Adrenal gland (tissue), 19 donors: ENCODE measurements at places on chromosomes 11 and 22. TPM values are rescaled to one million over a fixed set of nuclear protein-coding genes. Genes with fewer than 3 reads are reported as not detected.
A peak's percentile ranks its signal among the peaks of the same experiment; 100 is the strongest.

DNA sequence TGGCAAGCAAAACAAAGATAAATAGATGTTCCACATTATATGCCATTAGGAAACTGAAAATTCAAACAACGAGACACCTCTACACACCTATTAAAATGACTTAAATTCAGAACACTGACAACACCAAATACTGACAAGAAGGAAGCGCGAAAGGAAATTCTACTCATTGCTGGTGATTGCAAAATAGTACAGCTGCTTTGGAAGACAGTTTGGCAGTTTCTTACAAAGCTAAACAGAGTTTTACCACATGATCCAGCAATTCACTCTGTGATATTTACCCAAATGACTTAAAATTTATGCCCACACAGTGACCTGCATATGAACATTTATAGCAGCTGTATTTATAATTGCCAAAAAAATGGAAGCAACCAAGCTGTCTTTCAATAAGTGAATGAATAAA is 232.6 kb downstream of the CASP12 start:
- no peak for DNase-seq

The MUC5AC gene
- total RNA-seq: not detected

DNA sequence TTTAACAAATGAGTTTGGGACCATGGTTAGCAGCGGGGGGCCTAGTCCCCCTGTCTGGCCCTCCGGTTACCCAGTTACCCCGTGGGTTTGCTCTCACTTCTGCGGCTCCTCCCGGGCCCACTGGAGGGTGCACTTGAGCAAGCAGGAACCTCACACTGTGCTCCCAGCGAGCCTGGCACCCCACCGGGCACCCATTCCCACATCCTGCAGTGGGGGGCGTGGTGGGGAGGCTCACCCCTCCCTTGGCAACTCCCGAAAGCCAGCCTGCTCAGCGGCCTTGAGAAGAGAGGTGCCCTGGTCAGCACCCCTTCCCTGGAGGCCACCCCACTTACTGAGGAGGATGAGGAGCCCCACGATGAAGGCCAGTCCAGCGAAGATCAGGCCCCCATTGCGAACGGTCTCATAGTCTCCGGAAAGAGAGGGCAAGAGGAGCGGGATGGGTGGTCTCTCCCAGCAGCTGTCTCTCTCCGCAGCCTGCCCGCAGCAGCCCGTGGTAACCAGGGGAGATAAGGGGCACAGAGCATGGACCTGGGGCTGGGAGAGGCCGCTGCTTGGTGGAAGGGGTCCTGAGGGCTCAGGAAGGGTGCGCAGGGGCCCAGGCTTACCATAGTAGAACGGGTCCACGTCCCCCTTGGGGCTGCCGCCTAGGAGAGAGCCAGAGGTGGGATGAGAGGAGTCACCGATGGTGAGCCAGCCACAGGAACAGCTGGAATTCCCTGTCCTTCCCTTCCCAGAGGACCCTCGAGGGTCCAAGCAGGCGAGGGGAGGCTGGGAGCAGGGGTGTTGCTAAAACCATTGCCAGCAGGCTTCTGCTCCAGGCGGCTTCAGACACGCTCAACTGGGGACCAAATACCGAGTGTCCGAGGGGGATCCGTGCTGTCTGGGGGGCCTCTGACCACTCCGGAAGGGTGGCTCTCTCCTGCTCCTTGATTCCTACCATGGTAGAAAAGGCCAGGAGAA is 2.2 kb downstream of the FXYD2 start:
- peak; percentile 14 for DNase-seq

DNA sequence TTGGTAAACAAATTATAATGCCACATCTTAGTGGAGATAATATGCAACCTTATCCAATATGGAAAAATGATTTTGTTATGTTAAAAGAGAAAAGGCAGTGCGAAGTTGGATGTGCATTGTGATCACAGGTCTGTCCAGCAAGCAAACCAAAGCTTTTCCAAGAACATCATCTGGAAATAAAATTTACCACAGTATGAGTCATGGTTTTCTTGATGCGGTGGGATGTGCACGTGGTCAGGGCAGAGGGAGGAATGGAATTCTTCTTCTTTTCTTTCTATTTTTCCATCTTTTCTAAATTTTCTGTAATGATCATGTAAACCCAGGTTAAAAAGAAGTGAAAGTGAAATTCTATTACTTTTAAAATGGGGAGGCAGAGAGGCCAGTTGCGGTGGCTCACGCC is 169.8 kb downstream of the C11orf91 start:
- no peak for DNase-seq

DNA sequence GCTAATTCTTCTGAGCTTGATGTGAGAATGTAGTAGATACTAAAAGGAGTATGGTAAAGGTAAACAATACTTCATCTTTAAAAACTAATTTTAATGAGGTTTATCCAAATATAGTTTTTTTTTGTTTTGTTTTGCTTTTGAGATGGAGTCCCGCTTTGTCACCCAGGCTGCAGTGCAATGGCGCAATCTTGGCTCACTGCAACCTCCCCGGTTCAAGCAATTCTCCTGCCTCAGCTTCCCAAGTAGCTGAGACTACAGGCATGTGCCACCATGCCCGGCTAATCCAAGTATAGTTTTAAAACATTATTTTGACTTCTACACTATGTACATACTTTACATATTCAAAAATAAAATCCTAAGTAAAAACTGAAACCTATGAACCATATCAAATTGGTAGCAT is 4.1 kb downstream of the ZBTB44 start:
- DNase-seq: no peak

The DNAJB7 gene
- total RNA-seq: not detected

The PPP6R3 gene
- total RNA-seq: 83.6 TPM

The SCGB1D2 gene
- total RNA-seq: 4.9 TPM

- no peak for DNase-seq
These were observed at the start of gene KRTAP5-10 for GRCh38 chr11:71565263-71565662. Gene KRTAP5-10, plus strand, starts transcription at chr11:71565563. Its CDS starts 25 bp downstream, at chr11:71565588.

DNA sequence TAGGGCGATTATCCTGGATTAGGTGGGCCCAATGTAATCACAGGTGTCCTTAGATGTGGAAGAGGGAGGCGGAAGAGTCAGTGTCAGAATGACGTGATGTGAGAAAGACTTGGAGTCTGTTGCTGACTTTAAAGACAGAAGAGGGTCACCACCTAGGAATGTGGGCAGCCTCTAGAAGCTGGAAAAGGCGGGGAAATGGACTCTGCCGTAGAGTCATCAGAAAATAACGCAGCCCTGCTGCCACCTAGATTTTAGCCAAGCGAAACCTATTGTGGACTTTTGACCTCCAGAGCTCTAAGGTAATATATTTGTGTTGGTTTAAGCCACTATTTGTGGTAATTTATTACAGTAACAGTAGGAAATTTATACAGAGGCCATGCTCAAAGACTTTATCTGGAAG is 4.8 kb downstream of the DDX10 start:
- no peak for DNase-seq

DNA sequence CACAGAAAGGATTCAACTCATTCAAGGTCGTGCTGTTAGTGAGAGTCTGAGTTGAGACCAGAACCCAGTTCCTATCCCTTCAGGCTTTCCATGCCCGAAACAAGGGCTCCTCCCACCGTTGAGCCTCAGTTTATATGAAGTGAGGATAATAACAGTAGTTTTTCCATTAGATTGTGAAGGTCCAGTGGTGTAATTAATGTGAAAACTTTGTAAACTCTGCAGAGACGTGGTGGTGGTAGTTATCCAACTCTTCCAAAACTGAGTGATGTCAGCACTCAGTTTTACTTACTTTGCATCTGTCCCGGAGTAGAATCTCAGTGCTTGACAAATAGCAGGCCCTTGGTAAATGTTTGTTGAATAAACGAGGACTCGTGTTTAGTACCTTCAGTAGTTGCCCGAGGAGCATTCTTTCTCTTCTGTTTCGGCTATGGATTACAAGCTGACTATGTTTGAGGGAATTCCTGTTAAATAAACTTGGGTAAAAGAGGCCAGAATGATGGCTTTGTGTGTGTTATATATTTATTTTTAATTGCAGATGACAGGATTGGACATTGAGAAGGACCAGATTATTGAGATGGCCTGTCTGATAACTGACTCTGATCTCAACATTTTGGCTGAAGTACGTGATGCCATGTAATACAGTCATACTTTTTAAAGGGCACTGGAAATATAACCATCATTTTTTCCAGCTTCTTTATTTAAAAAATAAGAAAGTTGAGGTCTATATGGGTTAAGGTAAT is 1.0 kb downstream of the REXO2 start:
- DNase-seq: no peak

The RBMXL2 gene
- not detected for total RNA-seq

The TM7SF2 gene
- 793 TPM for total RNA-seq

The MS4A4A gene
- total RNA-seq: 34.8 TPM

The FOLH1 gene
- total RNA-seq: not detected

DNA sequence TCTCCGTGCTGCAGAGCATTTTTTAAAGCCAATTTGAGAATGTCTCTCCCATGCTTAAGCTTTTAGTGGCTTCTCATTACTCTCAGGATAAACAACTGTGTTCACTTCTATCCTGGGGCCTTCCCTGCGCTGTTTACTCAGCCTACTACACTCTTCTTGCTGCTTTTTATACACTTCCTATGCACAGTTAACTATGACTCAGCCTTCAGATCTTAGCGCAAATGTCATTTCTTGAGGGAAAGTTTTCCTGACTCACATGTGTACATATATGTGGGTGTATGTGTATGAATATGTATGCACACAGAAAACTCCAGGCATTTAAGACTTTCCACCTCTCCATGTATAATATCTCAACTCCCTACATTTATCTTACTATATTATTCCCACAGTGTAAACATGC is 9.8 kb downstream of the THAP12 start:
- DNase-seq: no peak

The MOGAT2 gene
- not detected for total RNA-seq

DNA sequence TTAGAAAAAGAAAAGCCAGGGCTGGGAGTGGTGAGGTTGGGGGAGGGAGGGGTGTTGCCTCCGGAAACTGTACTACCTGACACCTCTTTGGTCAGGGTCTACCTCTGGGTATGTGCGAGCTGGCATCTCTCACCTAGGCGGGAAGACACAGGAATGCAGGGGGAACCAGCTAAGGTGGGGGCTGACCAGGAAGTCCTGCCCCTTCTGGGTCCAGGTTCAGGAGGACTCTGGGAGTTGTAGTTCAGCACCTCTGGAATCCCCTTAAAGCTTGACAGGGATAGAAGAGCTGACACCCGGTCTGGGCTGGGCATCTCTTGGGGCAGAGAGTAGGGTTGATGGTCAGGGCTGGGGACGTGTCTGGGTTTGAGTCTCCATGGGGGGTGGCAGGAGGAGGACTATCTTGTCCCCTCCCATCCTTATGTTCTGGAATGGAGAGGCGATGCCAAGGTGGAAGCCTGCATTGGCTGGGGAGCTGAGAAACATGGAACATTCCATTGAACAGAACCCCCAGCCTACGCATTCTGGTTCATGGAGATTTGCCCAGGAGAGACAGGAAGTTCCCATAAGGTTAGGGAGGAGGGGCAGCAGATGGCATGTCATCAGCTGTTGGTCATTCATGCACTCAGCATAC is 2.1 kb upstream of the KIAA1671 start:
- no peak for DNase-seq

DNA sequence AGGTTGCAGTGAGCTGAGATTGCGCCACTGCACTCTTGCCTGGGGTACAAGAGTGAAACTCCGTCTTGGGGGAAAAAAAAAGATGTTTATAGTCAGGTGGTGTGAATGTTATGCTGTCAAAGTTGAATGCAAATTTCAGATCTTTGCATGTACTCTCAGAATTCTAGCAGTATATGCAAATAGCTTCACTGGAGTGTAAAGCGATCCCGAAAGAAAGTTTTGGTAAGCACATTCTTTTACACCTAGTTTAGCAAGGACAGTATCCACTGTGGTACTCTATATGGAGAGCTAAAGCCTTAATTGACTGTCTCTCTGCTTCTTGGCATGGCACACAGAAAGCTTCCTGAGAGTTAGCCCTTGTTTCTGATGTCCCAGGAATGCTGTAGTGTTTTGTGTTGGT is 4.0 kb downstream of the JAM3 start:
- DNase-seq: no peak

The KIF18A gene
- total RNA-seq: 0.13 TPM

DNA sequence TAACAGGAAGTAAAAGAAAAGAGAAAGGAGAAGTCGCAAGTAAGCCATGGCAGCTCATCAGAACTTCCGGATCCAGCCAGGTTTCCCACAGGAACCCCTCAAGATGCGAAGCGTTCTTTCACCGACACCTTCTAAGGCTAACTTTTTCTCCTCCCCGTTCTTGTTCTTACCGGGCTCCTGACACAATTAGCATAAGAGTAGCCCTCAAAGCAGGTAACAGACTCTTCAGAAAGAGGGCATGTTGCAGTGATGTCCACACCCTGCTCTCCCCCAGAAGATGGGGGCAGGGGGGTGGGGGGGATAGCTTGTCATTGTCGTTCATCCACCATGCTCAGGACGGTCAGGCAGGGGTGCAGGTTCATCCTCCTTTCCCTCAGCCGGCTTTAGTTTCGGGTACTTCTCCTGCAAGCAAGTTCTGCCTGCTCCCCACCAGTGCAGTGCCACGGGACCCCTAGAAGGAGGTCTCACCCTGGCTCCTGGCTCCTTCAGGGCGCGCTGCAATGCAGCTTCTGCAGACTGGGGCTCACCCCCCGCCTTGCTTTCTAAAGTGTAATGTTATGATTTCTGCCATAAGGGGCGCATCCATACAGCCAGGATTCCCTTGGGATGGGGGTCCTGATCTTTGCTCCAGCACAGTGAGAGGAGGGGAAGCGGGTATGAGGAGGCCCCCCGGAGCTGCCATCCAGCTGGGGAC is 2.3 kb downstream of the OPCML start:
- no peak for DNase-seq

The POU2AF2 gene
- total RNA-seq: not detected

DNA sequence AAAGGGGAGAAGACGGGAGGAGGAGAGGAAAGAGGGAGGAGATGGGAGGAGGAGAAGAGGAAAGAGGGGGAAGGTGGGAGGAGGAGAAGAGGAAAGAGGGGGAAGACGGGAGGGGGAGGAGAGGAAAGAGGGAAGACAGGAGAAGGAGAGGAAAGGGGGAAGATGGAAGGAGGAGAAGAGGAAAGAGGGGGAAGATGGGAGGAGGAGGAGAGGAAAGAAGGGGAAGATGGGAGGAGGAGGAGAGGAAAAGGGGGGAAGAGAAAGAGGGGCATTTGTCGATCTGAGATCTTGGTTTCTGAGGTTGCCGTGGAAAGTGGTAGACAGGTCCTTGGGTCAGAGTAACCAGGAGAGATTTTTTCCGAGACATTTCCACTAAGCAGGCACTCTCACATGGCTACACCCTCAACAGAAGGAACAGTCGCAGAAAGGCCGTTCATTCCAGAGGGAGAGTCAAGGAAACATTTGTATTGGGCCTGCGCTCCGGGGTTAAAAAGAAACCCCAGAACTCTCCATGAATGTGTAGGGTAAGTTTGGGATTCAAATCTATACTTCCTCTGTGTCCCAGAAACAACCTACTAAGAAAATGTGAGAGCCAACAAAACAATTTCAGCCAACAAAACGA is 39.8 kb upstream of the CARS1 start:
- DNase-seq: no peak

The FXYD6 gene
- total RNA-seq: 73.5 TPM

DNA sequence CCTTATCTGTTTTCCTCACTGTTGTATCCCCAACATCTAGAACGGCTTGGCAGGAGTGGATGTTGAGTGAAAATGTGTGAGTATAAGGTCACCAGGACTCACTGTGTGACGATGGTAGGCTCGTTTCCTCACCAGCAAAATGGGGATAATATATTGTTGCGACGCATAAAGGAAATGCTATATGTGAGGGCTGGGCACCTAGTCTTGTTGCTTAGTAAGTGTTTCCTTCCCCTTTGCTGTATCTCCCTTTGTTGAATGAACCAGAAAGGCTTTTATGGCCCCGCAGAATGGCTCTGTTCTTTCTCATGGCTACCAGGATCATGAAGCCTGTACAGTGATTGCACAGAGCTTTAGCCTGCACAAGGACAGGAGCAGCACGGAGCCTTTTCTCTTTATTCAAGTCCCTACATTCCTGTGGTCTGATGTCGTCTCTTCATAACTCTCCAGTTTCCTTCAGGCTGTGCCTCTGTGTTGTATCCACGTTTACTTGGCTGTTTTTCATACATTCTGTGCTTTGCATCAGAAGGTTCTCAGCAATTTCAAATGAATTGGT is 5.4 kb downstream of the TNRC6B start:
- peak; percentile 16 for DNase-seq
